ENCODE measurements at places on chromosomes 7 and 10.

DNA sequence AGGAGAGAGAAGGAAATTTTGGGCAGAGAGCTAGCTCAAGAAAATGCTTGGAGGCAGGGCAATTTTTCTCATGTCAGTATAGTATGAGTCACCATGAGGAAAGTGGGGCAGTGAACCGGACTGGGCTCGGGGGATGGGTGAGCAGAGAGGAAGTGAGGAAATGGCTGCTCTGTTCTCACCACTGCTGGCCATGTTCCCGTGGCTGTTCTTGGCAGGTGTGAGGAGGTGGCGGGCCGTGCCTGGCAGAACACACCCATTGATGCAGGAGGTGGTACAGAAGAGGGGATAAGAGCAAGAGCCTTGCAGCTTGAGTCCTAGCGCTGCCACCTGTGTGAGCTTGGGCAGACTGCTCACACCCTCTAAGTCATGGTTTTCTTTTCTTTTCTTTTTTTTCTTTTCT, 304.4 kb upstream of the LYZL1 start:
- DNase-seq = no peak

GRCh38 chr10:24952707-24953645, 570 bp upstream of the PRTFDC1 start:
- DNase-seq = peak; percentile 12

DNA sequence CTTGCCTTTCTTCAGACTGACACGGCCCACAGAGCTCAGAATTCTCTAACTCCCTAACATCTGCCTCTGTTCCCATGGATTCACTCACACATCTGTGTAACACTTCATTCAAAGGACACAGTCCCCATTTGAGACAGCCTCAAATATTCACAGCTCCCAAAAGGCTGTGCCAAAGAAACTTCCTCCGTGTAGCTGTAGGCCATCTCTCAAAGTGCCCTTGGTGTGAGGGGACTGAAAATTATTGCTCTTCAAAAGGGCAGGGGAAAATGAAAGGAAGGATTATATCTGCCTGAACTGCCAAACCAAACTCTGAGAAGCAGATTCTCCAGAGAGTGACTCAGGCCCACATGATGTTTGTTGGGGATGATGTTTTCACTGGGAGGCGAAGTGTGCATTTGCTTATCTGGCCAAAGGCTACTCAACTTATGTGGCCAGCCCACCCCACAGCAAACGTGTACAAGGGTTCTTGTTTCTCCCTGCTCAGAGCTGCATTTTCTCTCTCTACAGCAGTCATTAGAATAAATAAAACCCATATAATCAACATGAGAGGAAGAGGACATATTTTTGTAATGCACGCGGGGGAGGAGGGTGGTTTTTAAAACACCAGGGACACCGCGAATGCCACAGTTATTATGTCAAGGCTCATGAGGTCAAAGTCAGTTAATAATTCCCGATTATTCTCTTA, 302.4 kb upstream of the NFE2L3 start:
- no peak for DNase-seq

GRCh38 chr10:126500866-126501265, 112.6 kb upstream of the ADAM12 start:
- no peak for DNase-seq

DNA sequence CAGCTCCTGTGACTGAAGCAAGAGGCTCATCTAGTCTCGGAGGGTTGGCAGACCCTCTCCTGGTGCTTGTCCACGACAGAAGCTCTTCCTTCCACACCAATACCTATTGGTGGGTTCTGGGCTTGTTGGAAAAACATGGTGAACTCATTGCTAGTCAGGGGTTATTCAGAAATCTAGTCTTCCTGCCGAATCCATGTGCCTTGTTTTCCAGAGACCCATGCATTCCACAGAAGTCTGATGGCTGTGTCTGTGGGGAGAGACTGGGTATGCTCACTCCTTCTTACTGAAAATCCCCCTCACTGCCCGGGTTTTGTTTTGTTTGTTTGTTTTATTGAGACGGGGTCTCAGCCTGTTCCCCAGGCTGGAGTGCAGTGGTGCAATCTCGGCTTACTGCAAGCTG, 138.3 kb downstream of the DNAJB6 start:
- DNase-seq = no peak
